ENCODE measurements at places on chromosomes 6 and 20.
A peak's percentile ranks its signal among the peaks of the same experiment; 100 is the strongest.

- DNase-seq: no peak
Measured at GRCh38 chr20:61185181-61185580, 66.9 kb upstream of the CDH4 start.

DNA sequence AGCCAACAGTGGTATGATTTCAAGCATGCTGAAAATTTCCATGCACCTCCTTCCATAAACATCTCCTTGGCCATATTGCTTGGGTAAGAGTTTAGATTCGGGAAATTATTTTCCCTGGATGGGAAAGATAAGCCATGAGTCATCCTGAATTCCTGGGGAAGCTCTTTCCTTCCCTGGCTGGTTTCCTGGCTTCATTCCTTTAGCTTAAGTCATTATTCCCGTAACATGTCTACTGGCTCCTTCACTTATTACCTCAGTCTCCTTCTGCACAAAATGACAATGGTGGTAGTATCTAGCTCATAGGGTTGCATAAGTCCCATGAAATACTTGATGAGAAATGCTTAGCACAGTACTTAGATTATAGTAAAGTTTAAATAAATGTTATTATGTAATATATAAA is 27.6 kb downstream of the TINAG start:
- DNase-seq: no peak

GRCh38 chr20:33014336-33015113 is 7.0 kb downstream of the BPIFB2 start:
- no peak for DNase-seq

- no peak for DNase-seq
Measured at GRCh38 chr6:167098825-167099225, 24.1 kb upstream of the CCR6 start.

DNA sequence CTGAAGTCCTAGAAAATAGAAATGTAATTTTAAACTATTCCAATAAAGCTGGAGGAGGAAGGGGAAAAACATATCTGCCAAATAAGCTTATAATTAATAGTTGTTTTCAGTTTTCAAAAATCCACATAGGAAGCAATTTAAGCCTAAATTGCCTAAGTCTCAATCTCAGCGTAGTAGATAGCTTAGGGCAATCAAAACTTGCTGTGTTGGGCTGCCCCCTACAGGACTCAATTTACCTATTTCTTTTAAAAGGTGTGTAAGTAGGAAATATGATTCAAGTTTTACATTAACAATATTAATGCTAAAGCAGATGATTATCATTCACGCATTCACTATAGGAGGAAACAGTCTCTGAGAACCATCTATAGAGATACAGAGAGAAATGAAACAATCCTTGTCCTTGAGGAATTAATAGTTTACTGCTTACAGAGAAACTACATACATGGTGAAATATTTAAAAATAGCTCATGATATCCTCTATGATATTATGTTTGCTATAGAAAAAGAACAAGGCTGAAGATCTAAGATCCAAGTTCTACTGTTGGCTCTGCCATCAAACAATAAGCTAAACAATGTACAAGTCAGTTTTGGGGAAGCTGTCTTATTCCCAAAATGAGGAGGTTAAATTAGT is 102.1 kb downstream of the ATG5 start:
- DNase-seq: peak; percentile 49
